ENCODE measurements at places on chromosomes 2 and 18.

- no peak for DNase-seq
Observed at GRCh38 chr2:121626777-121627524, 22.3 kb downstream of the CLASP1 start.

GRCh38 chr2:140498360-140498759, 1632.5 kb downstream of the LRP1B start:
- DNase-seq: no peak

DNA sequence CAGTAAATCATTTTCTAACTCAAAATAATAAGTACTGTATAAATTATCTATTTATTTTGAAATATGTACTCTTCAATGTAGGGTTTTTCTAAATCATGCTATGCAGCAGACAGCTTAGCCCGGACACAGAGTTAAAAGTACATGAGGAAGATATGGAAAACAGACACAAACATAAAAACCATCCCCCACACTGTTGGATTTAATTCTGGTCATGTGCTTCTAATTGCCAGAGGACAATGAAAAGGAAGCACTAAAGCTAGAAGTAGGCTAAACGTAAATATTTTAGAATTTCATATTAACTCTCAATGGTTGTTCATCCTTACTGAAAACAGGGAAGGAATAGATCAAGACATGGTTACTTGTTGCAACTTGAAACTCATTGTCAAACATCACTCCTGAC, 420.7 kb downstream of the ERBB4 start:
- DNase-seq: no peak

- no peak for DNase-seq
Observed at GRCh38 chr2:151175864-151176263, 85.8 kb downstream of the RBM43 start.

- DNase-seq: no peak
Observed at GRCh38 chr2:159760326-159760725, 37.7 kb downstream of the CD302 start.

GRCh38 chr2:73638429-73638828, 3.8 kb downstream of the NAT8 start:
- no peak for DNase-seq

- DNase-seq: no peak
Observed at GRCh38 chr18:70041459-70042050, 93.9 kb upstream of the CD226 start.

- DNase-seq: no peak
Observed at GRCh38 chr18:13797157-13797611, 26.8 kb upstream of the MC5R start.

DNA sequence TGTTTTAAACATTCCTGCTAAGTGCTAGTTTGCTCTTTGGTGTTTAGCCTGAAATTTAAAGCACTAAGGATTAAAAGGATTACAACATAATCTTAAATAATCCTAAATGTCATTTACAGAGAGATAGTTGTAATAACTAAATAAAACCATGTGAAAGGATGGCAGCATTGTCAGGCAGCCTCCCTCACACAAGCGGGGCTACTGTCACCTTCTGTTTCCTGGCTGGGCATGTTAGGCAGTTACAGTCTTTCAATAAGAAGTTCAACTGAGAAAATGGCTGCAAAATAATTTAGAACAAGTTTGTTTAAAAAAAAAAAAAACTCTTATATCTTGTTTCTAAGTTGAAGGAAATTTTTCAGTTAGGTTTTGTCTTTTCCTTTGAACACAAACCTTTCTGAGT, 124.9 kb downstream of the ARHGAP15 start:
- no peak for DNase-seq

- no peak for DNase-seq
Observed at GRCh38 chr2:129724021-129724757, 255.3 kb upstream of the RAB6C start.

GRCh38 chr2:74080346-74080745, 67.4 kb downstream of the BOLA3 start:
- no peak for DNase-seq

- no peak for DNase-seq
Observed at GRCh38 chr18:68219872-68220271, 495.0 kb downstream of the TMX3 start.

DNA sequence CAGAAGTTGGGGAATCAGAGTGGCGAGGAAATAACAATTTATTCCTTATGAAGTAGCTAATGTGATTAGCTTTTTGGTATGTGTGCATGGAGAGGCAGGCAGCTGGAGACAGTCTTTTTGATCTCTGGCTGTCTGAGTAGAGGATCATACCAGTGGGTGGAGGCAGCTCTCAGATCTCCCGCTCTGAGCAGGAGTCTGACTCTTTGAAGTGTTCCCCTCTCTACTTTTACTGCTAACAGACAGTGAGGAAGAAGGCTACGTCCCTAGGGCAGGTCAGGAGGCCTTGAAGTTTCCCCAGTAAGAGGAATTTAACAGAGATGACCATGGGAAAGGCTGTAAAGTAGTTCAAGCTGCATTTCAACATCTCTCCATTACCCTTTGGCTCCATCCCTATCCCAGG, 111.9 kb upstream of the REG3A start:
- no peak for DNase-seq

DNA sequence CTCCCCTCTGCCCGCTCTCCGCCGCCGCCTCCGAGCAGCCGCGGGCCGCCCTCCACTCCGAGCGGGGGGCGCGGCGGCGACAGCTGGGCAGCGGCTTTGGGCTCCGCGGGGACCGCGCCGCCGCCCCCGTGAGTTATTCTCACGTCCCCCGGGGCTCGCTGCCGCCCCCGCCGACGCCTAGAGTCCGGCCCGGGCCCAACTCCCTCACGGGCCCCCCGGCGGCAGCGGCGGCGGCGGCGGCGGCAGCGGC, 645 bp downstream of the MIB1 start:
- DNase-seq: no peak

DNA sequence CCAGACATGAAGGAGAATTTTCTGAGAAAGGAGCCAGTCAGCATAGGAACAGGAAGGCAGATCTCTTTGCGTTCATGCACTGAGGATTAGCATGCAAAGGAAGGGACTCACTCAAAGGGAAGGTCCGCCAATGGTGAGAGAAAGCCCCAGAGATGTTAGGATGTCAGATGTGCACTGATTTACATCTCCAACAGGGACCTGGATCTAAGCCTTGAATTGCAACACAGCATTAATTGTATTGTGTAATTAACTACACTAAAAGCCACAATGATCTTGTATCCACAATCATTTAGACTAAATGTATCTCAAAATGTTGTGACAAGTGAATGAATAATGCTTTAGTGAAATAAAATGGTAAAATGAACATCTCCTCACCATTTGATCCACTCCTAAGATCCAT, 4.2 kb downstream of the SERPINB5 start:
- DNase-seq: no peak

- no peak for DNase-seq
Observed at GRCh38 chr2:16507655-16508489, 157.8 kb downstream of the CYRIA start.

GRCh38 chr18:60543646-60544045, 171.1 kb upstream of the MC4R start:
- no peak for DNase-seq

- DNase-seq: no peak
Observed at GRCh38 chr2:144875290-144875969, 355.5 kb upstream of the ZEB2 start.

DNA sequence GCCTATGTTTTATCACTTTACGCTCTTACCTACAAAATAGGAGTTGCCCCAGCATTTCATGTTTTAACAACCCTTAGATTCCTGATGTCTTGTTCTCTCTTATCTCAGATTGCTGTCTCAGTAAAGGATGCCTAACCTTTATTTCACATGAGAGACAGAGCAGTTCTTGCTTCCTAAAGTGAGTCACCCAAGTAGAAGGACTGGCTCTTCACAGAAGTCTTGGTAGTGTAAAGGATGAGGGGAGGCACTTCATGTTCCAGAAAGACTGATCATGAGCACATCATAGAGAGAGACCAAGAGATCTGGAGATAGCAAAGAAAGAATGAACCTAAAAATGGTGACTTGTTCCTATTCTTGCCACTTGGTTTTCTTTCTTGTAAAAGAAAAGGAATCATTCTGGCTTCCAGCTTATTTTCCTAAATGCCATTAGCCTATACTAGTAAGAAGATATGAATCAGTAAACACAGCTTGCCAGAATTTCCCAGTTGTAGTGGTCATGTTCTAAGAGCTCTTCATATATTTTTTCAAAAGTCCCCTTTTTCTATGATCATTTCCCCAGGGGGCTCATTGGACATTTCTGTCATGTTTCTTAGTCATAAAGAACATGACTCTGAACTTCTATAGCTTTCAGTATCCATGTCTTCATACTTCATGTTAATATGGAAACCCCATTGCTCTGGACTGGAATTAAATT, 54.9 kb downstream of the MAPRE2 start:
- no peak for DNase-seq

GRCh38 chr18:45275367-45276113, 339.7 kb upstream of the SLC14A2 start:
- DNase-seq: no peak

- DNase-seq: no peak
Observed at GRCh38 chr2:28768422-28768821, 16.8 kb downstream of the PPP1CB start.
